SHP77 treated with DMSO at 0.1 percent for 48 hours (cell line): ENCODE measurements at places on chromosomes 11 and 22.

DNA sequence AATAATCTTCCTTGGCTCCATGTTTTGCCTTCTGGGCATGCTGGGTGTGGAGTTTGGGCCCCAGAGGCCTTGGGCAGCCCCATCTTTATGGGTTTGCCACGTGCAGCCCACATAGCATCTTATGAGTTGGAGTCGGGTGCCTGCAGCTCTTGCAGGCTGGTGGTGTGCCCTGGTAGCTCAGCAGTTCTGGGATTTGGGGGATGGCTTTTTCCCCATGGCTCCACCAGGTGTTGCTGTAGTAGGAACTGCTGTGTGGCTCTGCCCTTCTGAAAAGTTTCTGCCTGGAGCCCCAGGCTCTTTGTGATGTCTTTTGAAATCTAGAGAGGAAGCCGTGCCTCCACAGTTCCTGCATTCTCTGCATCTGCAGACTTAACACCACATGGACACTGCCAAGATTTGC is 16.8 kb downstream of the EED start:
- no peak for DNase-seq

- DNase-seq = no peak
Observed at GRCh38 chr11:69956669-69957190, 121.4 kb upstream of the ANO1 start.

DNA sequence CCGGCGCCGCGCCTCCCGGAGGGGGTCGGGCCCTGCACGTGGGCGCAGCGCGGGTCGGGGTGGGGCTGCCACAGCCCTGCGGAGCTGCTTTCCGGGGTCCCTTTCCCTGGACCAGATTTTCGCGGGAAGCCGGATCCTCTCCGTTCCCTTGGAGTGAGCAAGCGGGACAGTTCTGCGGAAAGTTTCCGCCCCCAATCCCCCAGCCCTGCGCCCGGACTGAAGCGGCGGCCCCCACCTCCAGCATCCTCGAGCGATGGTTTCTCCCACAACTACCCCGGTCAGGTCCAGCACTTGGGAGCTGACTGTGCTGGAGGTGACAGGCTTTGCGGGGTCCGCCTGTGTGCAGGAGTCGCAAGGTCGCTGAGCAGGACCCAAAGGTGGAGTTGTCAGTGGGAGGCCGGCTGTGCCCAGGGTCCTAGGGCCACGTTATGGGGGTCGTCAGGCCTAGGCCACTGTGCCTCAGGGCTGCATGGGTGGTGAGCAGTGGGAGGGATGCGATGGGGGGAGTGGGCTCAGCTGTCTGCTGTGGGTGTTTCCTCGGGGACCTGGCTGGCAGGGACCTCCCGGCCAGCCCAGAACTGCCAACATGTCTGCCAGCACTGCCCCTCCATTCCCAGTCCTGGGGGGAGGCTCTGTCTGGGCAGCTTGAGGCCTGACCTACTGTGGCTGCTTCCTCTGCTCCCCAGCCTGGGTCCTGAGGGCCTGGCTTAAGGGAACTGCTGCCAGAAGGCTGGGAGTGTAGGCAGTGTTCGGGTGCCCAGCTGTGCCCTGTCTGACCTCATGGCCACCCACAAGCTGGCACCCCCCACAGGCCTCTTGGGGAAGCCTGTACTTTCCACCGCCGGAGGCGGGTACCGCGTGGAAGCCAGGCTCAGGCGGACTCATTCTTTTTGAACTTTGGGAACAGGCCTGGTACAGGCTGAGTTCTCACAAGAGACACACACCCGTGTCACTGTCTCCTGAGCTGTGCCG is 726 bp downstream of the ST3GAL4 start:
- DNase-seq = no peak

- DNase-seq = peak; percentile 91
Observed at GRCh38 chr22:19607192-19608002, 83.2 kb upstream of the CLDN5 start.

- no peak for DNase-seq
Observed at GRCh38 chr11:128726458-128727139, 32.7 kb downstream of the FLI1 start.

DNA sequence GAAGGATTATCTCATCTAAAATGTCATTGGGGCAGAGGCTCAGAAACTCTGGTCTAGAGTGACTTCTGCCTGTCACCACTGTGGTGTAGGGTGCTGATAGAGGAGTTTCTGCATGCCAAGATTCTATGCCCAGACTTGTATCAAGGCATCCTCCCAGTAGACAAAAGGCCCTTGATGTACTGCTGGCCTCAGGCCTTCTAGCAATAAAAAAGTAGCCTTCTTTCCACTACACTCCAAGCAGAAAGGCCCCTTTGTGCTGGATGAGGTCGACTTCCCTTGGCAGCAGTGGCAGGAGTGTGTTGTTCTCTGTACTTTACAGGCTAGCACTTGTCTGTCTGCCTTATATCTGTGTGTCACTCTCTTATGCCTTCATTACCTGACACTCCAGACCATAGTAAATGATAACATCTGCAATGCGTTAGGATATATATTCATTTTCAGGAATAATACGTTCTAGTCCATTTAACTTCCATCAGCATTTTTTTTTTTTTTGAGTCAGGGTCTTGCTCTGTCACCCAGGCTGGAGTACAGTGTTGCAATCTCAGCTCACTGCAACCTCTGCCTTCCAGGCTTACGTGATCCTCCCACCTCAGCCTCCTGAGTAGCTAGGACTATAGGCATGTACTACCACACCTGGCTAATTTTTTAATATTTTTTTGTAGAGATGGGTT is 49.5 kb upstream of the RRM1 start:
- no peak for DNase-seq

DNA sequence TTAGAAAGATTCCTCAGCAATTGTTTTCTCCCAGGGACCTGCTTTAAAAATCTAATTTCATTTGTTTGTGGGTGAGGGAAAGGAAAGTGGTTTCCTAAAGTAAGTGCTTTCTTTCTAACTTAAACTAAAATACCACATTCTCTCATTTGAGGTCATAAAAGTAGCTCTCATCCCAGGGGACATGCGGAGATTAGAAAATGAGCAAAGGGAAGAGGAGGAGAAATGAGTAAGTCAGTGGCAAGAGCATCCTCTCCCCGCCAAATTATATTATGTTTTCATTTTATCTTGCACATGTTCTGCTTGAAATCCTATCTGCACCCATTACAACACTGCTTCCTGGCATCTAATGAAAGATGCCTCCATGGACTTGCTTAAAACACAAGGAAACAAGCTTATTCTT is 191.4 kb downstream of the ARHGAP42 start:
- DNase-seq = no peak

DNA sequence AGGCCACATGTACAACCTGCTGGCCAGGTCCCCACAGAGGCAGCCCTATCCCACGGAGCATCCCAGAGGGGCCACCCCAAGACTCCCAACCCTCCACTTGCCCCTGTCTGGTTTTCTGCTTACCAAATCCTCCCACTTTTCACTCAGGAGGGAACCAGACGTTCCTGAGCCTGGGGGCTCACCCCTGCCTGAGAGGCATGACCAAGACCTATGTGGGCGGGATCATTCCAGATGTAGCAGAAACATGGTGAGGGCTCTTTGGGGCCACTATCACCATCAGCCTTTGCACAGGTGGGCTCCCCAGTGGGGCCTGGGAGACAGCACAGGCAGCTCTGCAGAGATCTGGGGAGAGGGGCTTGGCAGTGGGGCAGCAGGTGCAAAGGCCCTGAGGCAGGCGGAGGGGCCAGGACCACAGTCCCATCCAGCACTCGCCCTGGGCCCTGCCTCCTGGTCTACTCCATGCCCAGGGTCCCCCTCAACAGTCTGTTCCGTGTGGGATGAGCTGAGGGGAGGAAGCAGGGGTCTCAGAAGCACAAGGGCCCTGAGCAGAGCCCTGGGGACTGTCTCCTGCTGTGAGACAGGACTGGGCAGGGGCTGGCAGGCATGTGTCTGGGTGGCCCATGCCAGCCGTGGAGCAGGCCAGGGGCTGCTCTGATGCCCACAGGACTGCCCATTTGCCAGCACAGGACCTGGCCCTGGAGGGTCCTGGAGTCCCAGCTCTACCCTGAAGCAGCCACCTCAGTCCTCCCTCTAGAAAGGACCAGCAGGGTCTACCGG is 9.4 kb downstream of the PIM3 start:
- no peak for DNase-seq

GRCh38 chr11:87454241-87454640 is 416.5 kb downstream of the TMEM135 start:
- no peak for DNase-seq

DNA sequence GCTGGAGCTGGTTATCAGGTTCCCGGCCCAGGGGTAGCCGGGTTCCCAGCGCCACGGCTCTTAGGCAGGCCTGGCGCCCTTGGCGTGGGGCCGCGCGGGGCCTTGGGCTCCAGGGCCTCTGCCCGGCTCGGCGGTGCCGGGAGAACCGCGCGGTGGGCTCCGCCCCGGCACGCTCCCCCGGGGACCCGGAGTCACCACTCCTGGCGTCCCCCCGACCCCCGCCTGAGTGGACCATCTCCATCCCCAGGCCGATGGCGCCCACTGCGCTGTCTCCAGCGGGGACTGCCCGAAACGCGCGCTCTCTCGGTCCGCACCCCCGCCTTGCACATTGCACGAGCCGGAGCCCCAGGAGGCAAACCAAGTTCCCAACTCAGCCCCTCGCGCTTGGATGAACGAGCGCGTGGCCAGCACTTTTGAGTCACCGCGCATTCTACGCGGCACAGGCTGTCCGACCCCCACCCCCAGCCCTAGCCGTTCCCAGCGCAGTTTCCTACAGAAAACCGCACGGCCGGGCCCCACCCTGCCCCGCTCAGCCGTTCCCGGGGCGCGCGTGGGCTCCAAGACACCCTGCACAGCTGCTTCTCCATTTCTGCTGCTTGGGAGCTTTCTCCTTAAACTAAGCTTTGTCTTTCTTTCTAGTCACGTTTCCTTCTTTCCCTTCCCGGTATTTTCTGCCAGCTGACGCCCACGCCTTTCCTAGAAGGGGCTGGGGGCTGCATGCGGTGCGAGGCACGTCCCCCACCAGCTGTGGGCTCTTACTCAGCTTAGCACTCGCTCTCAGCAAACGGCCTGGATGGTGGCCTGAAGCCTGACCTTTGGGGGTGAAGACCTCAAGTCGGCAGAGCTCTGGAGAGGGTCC is 650 bp upstream of the CHID1 start:
- no peak for DNase-seq

GRCh38 chr11:108973402-108974162 is 308.7 kb downstream of the DDX10 start:
- DNase-seq = no peak

GRCh38 chr11:69843529-69843921 is 24.3 kb upstream of the FGF3 start:
- DNase-seq = no peak

DNA sequence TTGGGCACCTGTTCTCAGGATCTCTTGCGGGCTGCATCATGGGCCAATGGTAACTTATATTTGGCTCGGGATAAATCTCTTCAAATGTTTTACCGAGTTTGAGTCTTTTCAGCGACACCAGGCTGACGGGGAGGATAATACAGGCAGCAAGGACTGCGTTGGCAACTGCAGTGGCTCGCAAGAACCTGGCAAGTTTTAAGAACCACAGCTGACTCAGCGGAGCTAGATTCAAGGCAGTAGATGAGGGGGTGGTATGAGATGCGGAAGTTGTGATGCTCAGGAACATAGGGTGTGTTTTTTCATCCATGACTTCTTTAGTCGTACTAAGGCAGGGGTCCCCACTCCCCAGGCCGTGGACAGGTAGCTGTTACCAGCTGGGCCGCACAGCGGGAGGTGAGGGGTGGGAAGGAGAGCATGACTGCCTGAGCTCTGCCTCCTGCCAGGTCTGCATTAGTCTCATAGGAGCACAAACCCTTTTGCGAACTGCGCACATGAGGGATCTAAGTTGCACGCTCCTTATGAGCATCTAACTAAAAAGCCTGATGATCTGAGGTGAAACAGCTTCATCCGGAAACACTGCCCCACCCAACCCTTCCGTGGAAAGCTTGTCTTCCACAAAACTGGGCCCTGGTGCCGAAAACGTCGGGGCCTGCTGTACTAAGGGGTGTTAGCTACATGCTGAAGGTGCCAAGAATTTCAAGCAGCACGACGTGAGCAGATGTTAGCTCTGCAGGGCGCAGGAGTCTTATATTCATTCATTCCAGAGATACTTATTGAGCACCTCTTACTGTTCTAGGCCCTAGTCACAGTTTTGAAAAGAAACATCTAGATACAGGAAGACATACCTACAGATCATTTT is 6.4 kb upstream of the JAM3 start:
- DNase-seq = no peak

DNA sequence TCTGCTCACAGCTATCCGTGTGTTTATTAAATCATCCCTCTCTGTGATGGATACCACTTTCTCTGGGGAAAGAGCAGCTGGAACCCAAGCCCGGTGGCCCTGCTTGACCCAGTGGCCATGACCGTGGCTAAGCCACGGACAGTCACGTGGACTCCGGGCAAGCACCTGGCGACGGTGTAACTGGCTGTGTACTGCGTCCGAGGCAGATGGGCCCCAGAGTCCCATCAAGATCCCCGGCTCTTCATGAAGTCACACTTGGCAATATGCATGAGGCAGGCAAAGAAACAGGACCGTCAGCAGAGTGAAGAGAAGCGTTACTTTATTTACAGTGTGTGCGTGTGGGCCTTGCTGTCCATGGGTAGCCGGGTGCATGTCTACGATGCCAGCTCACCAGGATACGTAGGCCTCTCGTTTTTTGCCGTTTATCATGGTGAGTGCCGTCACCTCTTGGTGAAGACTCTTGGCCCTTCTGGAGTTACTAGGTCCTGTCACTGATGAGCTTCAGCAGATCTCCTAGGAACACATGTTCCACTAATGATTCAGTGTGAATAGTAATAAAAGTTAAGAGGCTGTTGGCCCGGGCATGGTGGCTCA is 366.3 kb downstream of the TBC1D22A start:
- no peak for DNase-seq

DNA sequence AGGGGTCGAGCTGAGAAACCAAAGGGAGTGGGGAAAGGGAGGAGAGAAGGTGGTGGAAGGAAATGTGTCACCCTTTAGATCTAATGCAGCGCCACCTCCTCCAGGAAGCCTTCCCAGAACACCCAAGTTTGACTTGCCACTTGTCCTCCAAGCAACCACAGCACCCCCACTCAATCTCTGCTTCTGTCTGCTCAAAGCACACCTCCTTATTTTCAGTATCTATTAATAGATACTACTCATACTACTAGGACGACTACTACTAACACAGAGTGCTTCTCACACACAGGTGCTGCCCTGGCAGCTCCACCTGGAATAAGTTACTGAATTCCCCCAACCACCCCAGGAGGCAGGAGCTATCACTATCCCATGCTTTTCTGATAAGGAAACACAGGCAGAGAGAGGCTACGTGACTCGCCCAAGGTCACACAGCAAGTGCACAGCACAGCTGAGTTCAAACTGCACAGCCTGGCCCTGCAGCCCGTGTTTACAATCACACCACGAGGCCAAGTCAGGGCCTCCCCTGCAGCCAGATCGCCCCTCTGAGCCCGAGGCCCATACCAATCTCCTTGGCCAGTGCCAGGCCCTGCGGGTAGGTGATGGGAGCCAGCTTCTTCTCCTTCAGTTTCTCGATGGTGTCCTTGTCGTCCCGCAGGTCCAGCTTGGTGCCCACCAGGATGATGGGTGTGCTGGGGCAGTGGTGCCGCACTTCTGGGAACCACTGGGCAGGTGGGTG is 13.2 kb downstream of the RAC2 start:
- no peak for DNase-seq

GRCh38 chr22:17370766-17371432 is 1.6 kb downstream of the CECR2 start:
- DNase-seq = no peak
